HL-60 (cell line): ENCODE measurements at places on chromosomes 3 and 15.

DNA sequence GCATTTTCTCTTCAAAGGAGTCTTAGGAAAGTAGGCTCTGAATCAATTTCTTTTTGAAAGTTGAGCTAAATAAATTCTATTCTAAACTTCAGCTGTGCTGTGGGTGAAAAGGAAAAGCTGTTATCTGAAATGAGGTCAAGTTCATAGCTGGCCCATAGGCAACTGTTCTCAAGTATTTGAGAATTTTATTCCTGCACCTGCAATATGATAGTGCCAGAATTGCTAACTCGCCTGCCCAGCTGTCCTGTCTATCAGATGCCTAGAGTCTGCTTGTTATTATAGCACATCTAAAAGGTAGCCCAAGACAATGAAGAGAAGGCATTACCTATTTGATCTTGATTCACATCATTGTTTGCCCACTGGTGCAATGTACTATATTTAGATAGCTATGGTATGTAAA, 798.7 kb downstream of the DIPK2A start:
- no peak for DNase-seq

DNA sequence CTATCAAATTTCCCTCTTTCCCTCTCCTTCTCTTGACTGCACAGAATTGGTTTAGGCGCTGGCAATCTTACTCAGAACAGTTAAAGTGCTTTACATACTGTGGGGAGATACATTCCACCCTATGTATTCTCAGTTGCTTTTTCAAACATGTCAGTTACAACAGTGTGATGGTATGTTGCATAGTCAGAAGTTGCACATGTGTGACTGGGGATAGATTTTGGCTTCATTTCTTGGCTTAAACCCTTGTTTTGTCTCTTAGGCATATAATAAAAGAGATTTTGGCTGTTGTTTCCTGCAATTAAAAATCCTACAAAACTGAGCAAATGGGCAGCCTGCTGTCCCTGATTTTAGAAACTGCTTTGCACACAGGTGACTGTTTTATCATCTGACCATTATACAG, 86.7 kb downstream of the PIK3R4 start:
- DNase-seq = no peak

DNA sequence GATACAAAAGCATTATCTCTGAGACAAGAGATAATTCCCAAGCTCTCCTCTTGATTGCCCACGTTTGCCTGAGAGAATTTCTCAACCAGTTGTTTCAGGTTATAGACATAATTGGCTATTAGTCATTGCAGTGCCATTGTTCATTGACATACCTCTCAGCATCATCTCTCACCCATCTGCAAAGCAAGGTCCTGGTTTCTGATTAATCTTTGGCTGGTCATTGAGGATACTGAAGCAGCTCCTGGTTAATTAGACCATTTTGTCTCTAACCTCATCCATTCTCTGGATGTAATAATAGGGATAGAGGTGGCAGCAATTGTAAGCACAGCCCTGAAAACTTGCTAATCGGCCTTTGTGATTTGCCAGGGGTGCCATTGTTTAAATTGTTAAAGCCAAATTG, 104.2 kb downstream of the CNTN6 start:
- no peak for DNase-seq

DNA sequence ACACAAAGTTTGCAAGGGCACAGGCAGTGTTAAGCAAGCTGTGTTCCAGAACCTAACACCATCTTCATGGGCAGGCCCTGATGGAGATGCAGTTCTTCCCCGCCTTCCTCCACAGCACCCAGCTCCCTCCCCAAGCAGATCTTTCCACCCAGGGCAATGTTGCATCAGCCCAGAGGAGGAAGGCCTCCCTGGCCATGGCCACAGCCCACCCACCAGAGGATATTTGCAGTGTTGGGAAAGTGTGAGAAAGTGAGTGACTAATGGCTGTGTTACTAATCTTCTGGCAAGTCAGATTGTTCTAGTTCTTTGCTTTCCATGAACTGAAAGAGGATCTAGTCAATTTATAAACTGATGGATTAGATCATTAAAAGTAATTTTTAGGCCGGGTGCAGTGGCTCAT, 42.0 kb upstream of the ATP10A start:
- no peak for DNase-seq

DNA sequence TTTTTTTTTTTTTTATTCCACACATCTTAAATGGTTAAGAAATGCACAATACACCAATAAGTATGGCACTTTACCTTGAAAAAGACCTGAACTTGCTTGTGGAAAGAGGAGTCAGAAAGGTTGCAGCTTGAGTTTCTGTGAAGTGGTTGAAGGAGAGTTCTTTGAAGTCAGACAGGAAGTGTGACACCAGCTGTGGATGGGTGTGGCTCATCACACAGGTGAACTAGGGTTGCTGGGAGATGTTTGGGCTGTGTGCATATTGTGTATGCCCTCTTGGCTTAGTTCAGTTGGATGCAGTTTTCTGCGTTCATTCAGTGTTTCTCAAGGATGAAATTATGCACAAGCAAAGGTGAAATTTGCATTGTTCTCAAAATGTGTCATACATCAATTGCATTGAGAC, 6.3 kb downstream of the AEN start:
- DNase-seq = no peak

GRCh38 chr15:99580076-99580475, 14.3 kb downstream of the MEF2A start:
- no peak for DNase-seq

DNA sequence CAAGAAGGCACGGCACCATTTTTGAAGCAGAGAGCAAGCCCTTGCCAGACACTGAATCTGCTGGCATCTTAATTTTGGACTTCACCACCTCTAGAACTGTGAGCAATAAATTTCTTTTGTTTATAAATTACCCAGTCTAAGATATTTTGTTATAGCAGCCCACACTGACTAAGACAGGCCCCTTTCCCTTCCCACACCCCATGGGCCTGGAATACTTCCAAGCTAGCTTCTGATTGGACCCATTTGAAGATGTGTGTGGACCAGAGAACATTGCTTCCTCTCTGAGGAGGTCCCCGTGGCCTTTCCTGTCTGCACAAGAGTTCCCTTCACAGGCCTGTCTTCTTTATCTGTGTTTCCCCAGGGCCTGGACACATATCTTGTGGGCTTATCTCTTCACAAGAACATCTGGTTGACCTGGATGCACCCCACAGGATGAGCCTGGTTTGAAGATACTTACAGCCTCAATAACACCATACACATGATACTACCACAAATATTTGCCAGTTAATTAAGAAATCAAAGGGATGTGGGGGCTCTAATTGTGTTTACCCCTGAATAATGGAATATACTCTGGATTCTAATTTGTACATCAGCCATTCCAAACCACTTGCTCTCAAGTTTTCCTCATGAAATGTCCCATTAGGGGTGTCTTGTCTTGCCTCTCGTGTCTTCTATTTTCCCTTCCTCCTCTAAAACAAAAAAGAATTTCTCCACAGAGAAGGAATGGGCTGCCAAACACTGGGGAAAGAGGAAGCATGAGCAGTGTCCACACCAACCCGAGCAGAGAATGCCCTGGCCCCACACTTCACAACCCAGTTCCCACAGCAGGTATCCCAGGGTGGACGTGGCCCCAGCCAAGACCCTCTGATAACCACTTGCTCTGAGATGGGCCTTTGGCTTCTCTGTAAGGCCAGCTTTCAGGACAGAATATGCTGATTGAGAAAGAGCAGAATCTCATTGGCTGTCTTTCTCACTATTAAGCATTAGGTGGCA, 42.5 kb downstream of the GLB1 start:
- peak; percentile 14 for DNase-seq

GRCh38 chr3:186255703-186256331, 106.2 kb downstream of the DGKG start:
- peak; percentile 74 for DNase-seq

DNA sequence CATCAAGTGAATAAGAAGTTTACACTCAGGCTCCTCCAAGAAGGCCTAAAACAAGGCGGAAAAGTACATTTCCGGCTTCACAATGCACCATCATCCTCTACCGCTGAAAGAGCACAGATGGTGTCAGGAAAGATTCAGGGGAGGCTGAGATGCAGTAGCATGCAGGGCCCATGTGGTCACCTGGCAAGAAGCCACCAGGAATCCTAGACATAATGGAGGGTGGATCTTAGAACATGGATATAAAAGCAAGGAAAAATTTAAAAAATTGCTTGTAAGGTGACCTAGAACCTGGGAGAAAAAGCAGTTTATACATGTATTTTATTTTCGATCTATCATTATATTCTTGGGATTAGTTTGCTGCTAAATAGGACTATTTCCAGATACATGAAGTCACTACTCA, 21.9 kb upstream of the OTOL1 start:
- no peak for DNase-seq

DNA sequence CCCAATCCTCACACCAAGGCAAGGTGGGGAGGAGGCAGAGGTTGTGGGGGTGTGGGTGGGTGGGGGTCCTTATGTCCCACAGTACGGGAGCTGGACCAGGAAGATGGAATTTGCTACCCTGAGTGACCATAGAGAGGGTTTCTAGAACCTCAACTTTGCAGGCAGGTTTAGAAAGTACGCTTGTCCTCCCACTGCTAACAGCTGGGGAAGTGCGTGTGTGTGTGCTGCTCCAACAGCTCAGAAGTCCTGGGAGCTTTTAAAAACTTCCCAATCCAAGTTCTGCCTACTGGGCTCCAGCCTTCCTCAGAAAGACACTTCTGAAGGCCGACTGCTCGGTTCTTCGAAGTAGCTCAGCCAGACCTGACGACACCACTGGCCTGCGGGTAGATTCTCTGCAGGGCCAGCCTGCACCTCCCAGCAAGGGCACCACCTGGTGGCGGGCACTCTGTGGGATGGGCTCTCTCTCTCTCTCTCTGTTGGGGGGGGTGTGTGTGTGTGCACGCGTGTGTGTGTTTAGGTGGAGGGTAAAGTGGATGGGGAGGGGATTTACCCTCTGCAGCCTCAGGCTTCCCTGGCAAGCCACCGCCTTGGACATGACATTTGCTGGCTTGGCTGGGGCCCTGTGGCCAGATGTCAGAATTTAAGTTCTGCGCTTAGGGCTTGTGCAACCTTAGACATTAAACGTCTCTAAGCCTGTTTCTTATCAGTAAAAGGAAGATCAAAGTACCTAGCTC, 15.6 kb downstream of the TMEM158 start:
- peak; percentile 62 for DNase-seq

GRCh38 chr3:179732661-179733348, 80.0 kb downstream of the USP13 start:
- DNase-seq = no peak

- no peak for DNase-seq
Observed at GRCh38 chr15:90097475-90097874, 4.8 kb downstream of the IDH2 start.

GRCh38 chr3:4552811-4553210, 59.7 kb downstream of the ITPR1 start:
- DNase-seq = no peak

DNA sequence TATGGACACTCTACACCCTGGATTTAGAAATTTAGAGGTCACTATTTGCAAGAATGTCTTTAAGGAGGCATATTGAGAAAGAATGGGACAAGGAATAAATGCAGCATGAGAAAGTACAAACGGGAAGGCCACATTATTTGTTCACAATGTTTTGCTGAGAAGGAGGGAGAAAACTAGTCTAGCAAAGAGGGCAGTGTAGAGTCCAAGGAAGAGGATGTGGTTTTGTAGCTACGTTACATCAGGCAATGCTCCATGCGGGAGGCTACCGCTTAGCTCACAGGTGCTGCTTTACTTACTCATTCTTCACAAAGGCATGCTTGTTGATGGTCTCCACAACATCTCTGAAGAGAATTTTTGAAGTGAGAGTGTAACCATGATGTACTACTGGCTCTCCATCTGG, 191.1 kb downstream of the PLCH1 start:
- no peak for DNase-seq

DNA sequence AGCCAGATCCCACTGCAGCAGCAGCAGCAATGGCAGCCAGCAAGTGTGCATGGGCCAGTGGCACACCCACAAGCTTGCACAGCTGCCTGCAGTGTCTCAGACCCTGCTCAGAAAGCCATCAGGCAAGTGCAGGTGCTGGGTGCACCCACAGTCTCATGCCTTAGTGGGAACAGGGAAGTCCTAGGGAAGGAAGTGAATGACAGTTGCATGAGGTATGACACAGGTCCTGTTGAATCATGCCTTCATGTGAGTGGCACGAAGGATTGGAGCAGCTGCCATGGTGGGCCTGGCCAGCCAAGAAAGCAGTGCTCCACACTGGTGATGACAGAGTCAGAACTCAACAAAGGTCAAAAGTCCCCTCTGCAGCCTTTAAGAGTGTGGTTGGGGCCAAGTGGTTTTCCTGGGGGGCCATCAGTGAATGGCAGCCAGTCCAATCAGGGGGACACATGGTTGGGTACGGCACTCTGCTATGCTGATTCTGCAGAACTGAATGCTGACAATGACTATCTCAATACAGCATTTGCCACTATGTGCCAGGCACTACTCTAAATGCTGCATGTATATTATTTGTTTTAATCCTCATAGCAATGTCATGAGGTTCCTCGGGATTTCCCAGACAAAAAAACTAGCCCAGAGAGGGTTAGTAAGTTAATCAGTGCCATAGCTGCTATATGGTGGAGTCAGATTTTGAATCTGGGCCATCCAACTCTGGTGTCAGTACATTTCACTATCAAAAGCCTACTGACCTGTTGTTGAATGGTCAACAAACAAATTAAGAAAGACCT, 94.3 kb downstream of the AQP9 start:
- DNase-seq = peak; percentile 44

DNA sequence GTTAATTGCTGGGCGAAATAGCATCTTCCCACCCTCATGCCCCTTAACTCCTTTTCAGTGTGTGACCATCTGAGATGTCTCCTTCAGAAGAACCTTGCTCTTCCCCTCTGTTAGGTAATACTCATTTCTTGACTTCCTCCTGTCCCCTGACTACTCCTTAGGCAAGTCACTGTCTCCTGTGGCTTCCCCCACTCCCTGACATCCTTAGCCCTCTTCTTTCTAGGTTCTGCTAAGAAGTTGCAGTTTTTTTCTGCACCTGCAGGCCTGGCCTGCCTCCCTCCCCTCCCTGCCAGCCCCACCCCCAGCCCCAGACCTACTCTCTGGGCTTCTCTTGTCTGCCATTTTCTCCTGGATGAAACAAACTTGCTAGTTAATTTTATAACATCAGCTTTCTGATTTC, 15.2 kb upstream of the EID1 start:
- peak; percentile 88 for DNase-seq

- no peak for DNase-seq
Observed at GRCh38 chr3:11640009-11640673, 3.6 kb downstream of the VGLL4 start.

GRCh38 chr3:31114929-31115283, 220.4 kb upstream of the GADL1 start:
- DNase-seq = no peak

GRCh38 chr3:42071904-42072812, 19.0 kb upstream of the TRAK1 start:
- peak; percentile 13 for DNase-seq

DNA sequence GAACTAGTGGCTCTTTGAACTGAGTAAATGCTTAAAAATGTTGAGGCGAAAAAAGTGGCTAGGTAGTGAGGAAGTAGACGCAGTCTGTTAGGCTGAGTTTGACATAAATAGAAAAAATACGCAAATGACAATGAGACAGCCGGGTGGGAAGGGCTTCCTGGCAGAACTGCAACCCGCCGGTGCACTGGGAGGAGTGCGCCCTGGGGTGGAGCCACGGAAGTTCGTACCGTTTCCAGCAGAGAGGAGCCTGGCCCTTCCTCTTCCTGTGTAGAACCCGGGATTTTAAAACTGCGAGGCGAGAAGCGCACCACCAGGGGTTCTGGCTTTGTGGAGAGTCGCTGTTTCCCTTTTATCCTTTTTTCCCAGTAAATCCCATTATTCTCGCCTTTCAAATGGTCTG, 602.6 kb downstream of the PYDC2 start:
- no peak for DNase-seq

- DNase-seq = no peak
Observed at GRCh38 chr3:104685492-104685891, 681.2 kb upstream of the ALCAM start.
